ENCODE measurements at places on chromosomes 2 and 18. TPM values are rescaled to one million over a fixed set of nuclear protein-coding genes. Genes with fewer than 3 reads are reported as not detected.

Gene UGT1A4
- not detected for total RNA-seq

Gene ECEL1
- 0.27 TPM for total RNA-seq

Gene FHL2
- total RNA-seq = 31.8 TPM

Gene NCK2
- 43.4 TPM for total RNA-seq

Gene PLGLB2
- 0.54 TPM for total RNA-seq

Gene HMSD
- not detected for total RNA-seq

Gene C1GALT1C1L
- 0.27 TPM for total RNA-seq

Gene SOWAHC
- under 0.01 TPM for total RNA-seq

Gene GREB1L
- not detected for total RNA-seq

Gene EFEMP1
- total RNA-seq = 0.27 TPM

Gene SP100
- 45.8 TPM for total RNA-seq

Gene REG1B
- total RNA-seq = under 0.01 TPM

Gene AOX1
- 4.8 TPM for total RNA-seq

Gene MFF
- total RNA-seq = 34.2 TPM

DNA sequence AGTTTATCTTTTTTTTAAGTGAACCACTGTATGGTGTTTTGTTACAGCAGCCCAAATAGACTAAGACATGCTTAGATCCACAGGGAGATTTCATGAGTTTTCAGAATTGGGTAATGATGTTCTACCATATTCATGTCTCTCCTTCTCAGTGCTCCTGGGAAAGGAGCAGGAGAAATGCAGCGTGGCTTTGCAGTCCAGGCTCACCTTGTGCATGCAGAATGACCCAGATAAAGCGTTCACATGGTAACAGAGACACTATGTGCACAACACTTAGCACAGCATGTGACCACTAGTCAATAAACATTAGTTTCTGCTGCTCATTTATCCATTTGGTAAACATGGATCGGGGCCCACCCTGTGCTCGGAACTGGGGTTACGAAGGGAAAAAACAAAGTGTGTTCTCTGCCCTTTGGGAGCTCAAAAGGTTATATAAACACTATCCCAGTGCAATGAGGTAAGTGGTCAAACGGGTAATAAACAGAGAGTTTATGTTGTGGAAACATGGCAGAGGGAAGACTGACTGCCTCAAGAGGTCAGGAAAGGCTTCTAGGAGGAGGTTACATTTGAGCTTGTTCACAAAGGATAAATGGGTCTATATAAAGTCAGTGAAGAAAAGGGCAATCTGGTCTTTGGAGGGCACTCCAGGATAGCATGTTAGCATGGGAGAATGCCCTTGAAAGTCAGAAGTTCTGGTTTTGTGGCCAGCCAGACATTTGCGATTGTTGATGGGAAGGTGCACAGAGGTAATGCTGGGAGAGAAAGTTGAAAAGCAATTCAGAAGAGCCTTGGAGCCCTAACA is 299.2 kb downstream of the TDRD15 start:
- DNase-seq = no peak

DNA sequence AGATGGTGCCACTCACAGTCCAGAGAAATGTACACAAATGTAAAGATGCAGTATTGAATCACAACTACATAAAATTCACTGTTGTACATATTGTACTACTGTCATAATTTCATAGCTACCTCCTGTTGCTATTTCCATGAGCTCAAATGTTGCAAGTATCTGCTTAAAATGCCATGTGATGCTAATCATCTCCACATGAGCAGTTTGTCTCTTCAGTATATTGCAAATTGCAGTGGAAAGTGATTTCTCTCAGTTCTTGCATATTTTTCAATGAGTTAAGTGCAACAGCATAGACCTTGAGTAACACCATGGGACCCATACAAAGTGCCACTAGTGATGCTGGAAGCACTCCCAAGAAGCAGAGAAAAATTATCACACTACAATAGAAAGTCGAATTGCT is 51.9 kb downstream of the MAIP1 start:
- no peak for DNase-seq

GRCh38 chr2:160813506-160813858 is 319.9 kb upstream of the RBMS1 start:
- no peak for DNase-seq

DNA sequence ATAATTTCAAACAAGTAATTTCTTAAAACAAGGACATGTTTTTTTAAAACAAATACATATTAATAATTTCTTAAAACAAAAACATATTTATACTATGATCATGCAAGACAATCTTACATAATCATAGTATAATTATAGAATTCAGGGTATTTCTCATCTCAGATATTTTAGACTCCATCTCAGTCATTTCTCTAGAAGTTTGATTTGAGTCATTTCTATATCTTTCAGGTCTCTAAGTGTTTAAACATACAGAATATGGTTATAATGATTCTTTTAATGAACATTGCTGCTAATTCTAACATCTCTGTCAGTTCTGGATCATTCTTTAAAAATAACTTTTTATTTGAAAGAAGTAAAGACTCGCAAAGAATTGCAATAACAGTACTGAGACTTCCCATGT is 154.2 kb upstream of the KYNU start:
- no peak for DNase-seq

GRCh38 chr2:120469426-120469825 is 123.5 kb downstream of the INHBB start:
- no peak for DNase-seq

- DNase-seq = no peak
These were observed 133.2 kb downstream of the ARHGAP15 start for GRCh38 chr2:143262389-143262788.

DNA sequence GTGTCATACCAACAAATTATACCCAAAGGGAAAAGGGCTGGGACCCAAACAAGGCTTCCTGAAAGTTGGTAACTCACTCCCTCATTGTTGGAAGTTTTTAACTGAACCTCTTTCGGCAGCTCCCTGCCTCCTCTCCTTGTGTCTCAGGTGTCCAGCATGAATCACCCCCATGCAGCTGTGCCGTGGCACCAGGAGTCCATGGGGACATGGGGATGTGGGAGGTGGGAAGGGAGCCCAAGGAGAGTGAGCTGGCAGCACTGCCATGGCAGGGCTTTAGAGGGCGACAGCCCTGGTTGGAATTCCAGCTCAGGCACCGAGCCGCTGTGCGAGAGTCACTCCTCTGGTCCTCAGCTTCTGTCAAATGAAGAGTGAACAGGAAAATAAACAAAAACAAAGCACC is 12.5 kb upstream of the GYPC start:
- no peak for DNase-seq

- DNase-seq = no peak
These were observed 21.4 kb upstream of the RHOB start for GRCh38 chr2:20425371-20425881.

DNA sequence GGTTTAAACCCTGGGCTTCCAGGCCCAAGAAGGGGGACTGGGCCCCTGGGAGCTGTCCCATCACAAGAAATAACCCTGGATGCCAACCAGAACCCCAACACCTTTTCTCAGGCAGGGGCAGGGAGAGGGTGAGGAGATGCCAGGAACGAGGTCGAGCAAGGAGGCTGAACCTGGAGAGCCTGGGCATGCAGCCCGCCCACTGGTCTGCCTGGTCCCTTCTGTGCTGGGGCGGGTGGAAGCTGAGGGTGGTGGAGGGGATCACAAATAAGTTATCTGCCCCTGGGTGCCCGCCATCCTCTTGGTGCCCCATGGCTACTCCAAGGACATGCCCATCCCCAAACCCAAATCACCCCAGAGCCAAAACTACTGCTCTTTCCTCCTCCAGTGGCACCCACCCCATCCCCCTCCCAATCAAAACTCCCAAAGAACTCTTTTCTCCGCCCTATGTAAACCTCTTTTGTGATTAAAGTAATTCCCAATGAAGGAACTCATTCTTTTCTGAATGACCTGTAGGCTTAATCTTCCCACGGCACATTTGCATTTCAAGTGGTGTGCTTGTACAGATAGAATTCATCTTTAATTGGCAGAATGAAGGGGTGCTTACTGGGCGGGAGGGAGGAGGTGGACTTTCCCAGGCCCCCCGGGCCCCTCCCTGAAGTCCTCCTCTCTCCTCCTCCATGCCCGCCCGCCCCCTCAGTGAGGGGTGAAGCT is 47.9 kb downstream of the EFR3B start:
- DNase-seq = no peak

DNA sequence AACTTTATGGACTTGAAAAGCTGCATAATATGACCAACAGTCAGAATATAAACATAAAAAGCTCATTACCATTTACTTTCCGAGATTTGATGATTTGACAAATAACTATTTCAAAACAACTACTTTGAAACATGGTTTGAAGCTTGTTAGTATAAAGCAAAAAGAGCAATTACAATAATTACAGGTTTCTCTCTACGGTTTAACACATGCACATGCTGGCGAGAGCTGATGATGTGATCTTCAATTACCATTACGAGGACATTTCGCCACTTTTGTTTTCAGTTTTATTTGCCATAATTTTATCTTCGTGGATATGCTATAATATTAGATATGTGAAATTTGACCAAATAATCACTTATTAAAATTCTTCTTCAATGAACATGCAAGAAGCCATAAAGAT is 270.1 kb downstream of the TCF4 start:
- DNase-seq = no peak

DNA sequence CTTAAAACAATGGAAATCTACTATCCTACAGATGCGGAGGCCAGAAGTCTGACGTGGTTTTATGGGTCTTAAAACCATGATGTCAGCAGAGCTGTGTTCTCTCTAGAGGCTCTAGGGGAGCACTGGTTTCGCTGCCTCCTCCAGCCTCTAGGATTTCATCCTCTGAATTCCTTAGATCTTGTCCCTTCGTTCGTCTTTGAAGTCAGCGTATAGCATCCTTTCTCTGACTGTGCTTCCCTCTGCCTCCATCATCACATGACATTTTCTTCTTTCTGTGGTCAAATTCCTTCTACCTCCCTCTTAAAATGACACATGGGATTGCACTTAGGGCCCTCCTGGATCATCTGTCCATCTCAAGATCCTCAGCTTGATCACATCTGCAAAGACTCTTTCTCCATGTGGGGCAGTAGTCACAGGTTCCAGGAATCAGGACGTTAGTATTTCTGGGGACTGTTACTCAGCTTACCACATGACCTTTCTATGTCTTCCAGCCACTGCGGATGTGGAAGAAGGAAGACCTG is 22.7 kb upstream of the NCK2 start:
- DNase-seq = no peak

- DNase-seq = no peak
These were observed 60.4 kb downstream of the GRB14 start for GRCh38 chr2:164560902-164561301.

GRCh38 chr2:160227293-160227915 is 27.3 kb upstream of the ITGB6 start:
- DNase-seq = no peak

DNA sequence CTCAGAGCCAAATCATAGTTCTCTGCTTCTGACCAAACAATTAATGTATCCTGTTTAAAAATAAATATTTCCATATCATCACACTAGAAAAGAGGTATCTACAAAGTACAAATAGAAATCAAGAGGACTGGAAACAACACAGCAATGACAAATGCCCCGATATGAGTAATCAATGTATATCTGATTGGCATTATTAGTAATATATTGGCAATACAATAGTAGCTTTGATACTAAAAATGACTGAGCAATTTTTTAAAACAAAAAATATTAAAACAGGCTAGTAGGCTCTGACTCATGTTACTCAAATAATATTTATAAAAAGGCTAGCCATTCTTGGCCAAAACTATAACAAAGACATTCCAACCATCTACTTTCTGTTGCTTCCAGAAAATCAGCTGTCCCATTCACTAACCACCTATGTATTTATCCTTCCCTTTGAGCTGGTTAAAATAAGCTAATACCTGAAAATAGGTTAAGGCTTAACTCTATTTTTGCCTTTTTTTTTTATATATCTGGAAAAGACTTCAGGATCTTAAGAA is 13.3 kb downstream of the PPP4R3B start:
- no peak for DNase-seq

- no peak for DNase-seq
These were observed 77.4 kb upstream of the GPC1 start for GRCh38 chr2:240358080-240358479.

DNA sequence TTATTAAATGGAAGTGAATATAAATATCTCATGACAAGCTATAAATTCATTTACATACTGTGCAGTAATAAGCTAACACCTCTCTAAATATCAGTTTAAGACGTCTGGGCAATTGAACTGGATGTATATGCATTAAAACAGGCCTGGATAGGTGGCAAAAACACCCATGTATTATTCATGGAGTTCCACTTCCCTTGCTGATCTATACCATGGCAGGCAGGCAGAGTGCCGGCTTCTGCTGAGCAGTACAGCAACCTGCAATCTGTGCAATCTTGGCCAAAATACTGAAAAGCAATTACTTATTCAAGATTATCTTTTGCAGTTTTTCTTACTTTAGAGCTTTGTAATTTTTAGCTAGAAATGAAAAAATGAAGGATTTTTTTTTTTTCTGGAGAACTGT is 112.1 kb upstream of the PIEZO2 start:
- no peak for DNase-seq

- DNase-seq = no peak
These were observed 103.1 kb downstream of the SH3RF3 start for GRCh38 chr2:109231996-109232705.

GRCh38 chr2:234022424-234022823 is 28.1 kb upstream of the SPP2 start:
- DNase-seq = no peak

- DNase-seq = no peak
These were observed 69.4 kb upstream of the TTC27 start for GRCh38 chr2:32558492-32558891.

DNA sequence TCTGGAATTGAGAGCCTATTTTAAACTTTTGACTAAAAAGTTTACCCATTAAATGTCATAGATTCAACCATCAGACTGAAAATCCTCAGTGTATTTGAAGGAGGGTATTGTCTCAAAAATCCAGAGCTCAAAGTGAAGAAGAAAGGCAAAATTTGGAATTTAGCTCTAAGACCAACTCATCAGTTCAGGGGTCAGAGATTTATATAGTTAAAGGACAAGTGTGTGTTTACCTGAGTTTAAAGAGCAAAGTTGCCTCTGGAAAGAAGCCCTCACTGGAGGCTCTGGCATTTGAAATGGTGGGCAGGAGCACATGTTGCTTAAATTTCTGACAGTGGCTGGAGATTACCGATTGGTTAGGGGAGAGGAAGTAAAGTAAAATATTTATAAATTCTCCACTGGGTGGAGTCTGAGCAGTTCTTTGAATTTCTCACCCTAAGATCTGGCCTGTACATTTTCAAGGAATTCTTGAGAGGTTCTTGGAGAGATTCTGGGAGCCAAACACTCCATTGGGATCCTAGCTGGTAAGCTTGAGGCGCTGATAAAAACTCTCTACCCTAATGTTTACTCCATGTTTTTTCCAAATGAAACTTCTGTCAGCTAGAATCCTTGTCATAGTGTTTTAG is at the start of gene KYNU:
Gene KYNU, plus strand, starts transcription at position 449 of the 623 bp plus-strand sequence. CDS start 7,704 bp downstream, outside the sequence.
- no peak for DNase-seq

GRCh38 chr2:64799592-64800252 is 146.0 kb upstream of the SERTAD2 start:
- no peak for DNase-seq

GRCh38 chr2:237643582-237644380 is 16.4 kb downstream of the LRRFIP1 start:
- DNase-seq = no peak

Data from hematopoietic multipotent progenitor cell (in vitro differentiated cells).